GM20000 (cell line): ENCODE measurements at places on chromosomes 11 and 22.

DNA sequence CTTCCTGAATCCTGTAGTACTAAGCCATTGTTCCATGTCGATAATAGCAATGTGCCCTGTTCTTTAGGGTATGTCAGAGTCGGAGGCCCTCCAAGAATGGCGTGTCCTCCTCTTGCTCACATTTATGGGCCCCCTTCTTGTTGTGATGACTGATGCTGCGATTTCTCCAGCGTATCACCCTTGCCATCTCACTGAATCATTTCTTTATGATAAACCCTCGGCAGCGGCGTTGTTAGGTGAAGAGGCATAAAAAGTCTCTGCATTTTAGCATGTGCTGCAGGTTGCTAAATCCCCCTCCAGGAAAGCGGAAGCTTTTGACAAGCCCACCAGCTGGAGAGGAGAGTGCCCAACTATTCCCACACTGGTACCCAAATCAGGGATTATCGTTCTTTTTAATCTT, 1045.3 kb downstream of the BRD1 start:
- no peak for DNase-seq

GRCh38 chr11:71449596-71449995, 1.4 kb upstream of the DHCR7 start:
- DNase-seq = no peak

GRCh38 chr22:27538666-27539065, 262.9 kb downstream of the MN1 start:
- no peak for DNase-seq

GRCh38 chr11:71120471-71120896, 131.9 kb downstream of the SHANK2 start:
- DNase-seq = no peak

- DNase-seq = no peak
These were observed 90.3 kb upstream of the MTMR2 start for GRCh38 chr11:96014217-96014616.

- no peak for DNase-seq
These were observed 92.8 kb upstream of the KCNQ1OT1 start for GRCh38 chr11:2792381-2793250.

- DNase-seq = peak; percentile 16
These were observed 105.7 kb downstream of the RASSF10 start for GRCh38 chr11:13114566-13115379.

DNA sequence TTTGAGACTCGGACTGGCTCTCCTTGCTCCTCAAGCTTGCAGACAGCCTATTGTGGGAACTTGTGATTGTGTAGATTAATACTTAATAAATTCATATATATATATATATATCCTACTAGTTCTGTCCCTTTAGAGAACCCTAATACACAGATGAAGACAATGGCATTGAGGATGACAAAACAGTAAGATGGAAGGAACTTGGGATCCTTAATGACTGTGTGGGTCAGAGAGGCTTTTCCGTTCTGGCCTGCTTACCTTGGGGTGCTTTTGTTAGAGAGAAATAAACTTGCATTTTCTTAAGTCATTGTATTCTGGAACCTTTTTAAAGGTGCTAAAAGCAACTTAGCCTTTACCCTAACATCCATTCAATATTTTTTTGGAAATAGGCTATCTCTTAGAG, 49.6 kb upstream of the RRAS2 start:
- no peak for DNase-seq

- no peak for DNase-seq
These were observed 4.9 kb downstream of the NDUFC2 start for GRCh38 chr11:78074756-78075155.

DNA sequence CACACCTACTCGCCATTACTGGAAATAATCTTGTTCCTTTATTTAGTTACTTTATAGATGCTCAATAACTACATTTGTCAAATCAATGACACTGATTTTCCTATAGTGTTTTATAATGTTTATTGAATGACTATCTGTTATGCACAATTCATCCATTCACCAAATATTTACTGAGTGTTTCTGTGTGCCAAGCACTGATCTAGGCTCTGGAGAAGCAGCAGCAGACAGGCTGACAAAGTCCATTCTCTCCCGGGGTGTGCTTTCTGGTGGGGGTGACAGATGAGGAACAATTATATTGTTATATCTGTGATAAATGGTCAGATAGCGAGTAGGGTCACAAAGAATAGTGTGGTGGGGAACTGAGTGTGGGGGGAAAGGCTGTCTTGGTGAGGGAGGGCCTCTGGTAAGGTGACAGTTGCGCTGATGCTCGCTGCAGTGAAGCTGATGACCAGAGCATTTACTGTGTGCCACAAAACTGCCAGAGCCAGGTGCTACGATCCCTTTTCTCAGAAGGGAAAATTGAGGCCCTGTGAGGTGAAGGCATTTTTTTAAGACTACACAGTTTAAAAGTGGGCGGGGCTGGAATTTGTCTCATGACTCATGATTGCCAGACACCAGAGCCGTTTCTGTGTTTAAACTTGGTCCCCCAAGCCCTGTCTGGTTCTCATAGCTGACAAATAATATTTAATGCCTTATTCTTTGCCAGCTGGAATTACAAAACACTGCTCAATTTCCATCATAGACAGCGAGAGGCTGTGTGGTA, 10.2 kb downstream of the PACS1 start:
- no peak for DNase-seq

- no peak for DNase-seq
These were observed 31.3 kb upstream of the OPCML start for GRCh38 chr11:133563505-133564025.

GRCh38 chr11:74532501-74533246, 39.1 kb upstream of the LIPT2 start:
- DNase-seq = no peak

GRCh38 chr11:17734986-17735817, 621 bp downstream of the KCNC1 start:
- peak; percentile 86 for DNase-seq
